ENCODE measurements at places on chromosomes 3 and 15.
A peak's percentile ranks its signal among the peaks of the same experiment; 100 is the strongest.

- DNase-seq: no peak
Measured at GRCh38 chr3:72658466-72659100, 189.7 kb downstream of the SHQ1 start.

- no peak for DNase-seq
Measured at GRCh38 chr3:139559541-139559940, 20.0 kb upstream of the RBP1 start.

DNA sequence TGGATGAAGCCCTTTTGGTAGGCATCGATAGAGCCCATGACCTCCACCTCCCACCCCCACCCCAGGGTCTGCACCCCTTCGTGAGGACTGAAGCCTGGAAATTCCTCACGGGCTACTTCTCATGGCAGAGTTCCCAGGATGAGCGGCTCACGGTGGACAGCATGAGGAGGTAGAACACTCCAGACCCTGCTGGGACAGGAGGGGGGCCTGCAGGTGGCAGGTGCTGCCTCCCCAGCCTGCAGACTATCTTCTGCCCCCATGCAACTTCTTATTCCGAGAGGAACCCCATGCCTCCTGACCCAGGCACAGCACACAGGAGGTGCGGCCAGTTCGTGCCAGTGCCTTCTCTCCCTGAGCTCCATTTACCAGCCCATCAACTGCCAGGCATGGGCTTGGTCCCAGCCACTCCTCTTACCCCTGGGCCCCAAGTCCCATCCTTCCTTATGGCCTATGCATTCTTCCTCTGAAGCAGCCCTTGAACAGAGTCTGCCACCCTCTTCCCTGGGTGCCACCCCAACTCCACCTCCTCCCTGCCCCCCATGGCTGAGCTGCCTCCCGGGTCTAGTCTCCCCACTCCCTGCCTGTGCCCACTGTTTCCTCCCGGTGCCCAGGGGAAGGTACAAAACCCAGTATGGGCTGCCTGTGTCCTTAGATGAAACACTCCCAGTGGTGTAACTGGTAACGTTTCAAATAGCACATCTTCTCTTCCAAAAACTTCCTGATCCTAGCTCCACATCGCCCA, 8.4 kb downstream of the TBC1D21 start:
- no peak for DNase-seq

DNA sequence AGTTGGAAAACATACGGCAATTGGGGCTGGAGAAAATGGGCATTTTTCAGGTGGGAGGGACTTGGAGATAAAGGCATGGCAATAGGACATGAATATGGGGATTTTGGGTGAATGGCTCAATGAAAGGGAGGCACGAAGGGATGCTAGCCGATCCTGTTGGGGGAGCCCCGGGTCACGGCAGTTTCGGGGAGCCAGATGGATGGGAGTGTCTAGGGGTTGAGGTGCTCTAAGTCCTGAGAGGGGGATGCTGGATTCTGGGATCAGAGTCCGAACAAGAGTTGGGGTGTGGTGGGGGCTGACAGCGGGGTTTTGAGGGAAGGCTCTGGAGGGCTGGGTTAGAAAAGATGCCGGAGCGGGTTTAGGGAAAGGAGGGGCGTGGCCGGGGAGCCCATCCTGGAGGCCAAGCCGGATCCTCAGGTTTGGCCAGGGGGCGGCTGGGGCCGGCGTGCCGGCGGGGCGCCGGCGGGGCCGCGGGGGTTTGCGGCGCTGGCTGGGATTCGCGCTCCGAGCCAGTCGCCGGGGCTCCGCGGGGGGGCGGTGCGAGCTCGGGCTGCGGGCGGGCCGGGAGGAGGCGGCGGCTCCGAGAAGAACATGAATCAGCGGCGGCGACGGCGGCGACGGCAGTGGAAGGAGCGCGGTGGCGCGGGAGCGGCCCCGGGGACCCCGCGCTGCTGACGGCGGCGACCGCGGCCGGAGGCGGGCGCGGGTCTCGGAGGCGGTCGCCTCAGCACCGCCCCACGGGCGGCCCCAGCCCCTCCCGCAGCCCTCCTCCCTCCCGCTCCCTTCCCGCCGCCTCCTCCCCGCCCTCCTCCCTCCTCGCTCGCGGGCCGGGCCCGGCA, at the start of gene TYRO3:
Gene TYRO3, plus strand, starts transcription at position 813 of the 839 bp plus-strand sequence. CDS start 46 bp downstream, outside the sequence.
- no peak for DNase-seq

GRCh38 chr3:38472342-38472741, 18.7 kb downstream of the ACVR2B start:
- no peak for DNase-seq

DNA sequence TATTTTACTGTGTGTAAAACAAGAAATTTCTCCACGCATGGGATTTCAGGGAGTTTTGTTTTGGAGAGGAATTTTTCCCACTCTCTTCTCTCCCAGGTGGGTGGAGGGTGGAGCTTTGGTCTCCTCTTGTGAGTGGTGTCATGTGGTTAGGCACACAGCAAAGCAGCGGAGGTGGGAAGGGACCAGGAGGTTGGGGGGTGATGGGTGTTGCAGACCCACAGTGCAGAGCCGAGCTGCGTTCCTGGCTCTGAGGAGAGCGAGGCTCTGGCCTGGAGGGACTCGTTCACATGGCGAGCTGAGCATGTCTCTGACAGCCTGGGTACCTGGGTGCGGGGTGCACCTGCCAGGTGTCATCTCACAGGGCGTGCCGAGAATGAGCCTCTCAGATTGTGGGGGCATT, 87.8 kb downstream of the RYR3 start:
- no peak for DNase-seq

GRCh38 chr3:112740835-112741234, 99.9 kb upstream of the CCDC80 start:
- no peak for DNase-seq

DNA sequence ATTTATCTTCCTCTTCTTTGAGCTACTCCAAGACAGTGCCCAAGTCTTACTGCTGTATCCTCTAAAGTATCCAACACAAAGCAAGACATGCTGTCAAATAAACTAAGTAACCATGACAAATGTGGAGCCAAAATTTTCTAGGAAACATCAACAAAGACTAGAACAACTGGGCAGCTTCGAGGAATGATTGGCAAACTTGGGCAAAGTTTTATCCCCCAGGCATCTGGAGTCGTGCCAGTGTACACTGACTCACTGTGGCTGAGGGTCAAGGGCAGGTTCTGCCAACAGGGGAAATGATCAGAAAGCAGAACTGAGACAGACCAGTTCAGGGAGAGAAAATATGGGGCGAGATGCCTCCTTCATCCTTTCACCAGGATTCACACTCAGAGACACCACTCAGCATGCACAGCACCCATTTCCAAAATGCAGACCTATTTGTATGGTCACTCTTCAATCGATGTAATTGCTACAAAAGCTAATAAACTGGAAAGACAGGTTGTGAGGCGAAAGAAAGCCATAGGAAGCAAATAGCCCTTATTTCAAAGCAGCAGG, 65.8 kb downstream of the MB21D2 start:
- DNase-seq: peak; percentile 3

GRCh38 chr15:81146006-81146405, 11.9 kb downstream of the CFAP161 start:
- no peak for DNase-seq

GRCh38 chr3:64251019-64251418, 25.8 kb upstream of the PRICKLE2 start:
- no peak for DNase-seq

DNA sequence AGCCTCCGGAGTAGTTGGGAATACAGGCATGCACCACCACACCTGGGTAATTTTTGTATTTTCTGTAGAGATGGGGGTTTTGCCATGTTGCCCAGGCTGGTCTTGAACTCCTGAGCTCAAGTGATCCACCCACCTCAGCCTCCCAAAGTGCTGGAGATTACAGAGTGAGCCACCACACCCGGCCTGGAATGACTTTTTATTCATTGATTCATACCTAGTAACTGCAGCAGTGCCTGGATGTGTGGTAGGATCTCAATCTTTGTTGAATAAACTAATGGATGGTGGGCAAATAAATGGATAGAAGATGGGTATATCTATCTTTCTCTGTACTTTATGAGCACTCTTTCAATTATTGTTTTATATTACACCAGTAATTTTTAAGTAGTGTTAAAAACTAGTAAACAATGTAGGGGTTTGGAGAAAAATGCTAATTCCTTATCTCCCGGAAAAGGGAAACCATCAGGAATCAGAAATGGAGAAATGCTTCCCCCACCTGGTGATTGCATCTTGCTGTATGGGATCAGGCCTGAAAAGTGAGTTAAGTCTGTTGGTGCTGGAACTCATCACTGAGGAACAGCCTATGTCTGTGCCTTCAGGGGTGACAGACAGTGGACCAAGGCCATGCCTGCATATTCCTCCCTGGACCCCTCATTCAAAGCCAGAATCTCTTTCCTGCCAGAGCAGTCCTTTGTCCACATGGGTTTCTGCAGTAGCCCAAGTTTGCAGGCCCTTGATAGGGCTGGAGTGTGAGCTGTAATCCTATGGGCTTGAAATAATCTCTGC, 161.0 kb upstream of the CTDSPL start:
- no peak for DNase-seq

GRCh38 chr3:30516238-30516637, 90.2 kb upstream of the TGFBR2 start:
- DNase-seq: no peak

DNA sequence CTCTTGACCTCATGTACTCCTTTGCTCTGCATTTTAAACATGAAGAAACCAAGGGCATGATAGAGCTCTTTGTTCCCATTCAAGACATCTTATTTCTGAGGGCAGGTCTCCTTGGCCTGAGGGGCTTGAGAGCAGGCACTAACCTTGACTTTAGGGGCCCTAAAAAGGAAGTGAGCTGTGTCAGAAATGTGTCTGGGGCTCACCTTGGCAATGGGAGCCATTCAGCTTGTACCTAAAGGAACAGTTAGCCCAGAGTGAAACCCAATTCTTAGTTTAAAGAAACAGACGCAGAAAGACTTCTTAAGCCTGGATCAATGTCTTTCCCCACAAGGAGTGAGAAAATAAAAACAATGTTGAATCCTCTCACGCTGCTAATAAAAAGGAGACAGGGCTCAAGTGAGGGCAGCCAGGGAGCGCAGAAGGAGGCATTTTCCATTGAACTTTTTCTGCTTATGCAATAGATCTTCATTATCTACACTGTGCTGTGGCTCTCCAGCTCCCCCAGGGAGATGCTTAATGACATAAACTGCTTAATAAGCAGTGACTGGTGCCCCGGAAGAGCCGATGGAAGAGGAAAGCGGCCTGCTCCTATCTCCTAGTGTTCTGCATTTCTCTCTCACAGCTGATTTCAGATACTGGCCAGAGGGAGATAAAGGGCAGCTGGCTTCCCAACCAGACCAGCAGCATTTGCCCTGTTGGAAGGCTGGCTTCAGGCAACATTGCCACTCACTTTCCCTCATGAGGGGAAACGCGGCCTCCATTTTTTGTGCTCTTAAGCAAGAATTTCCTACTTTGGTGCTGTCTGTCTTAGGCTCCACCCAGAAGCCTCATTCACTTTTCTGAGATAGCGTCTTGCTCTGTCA, 152.0 kb downstream of the OPA1 start:
- no peak for DNase-seq

DNA sequence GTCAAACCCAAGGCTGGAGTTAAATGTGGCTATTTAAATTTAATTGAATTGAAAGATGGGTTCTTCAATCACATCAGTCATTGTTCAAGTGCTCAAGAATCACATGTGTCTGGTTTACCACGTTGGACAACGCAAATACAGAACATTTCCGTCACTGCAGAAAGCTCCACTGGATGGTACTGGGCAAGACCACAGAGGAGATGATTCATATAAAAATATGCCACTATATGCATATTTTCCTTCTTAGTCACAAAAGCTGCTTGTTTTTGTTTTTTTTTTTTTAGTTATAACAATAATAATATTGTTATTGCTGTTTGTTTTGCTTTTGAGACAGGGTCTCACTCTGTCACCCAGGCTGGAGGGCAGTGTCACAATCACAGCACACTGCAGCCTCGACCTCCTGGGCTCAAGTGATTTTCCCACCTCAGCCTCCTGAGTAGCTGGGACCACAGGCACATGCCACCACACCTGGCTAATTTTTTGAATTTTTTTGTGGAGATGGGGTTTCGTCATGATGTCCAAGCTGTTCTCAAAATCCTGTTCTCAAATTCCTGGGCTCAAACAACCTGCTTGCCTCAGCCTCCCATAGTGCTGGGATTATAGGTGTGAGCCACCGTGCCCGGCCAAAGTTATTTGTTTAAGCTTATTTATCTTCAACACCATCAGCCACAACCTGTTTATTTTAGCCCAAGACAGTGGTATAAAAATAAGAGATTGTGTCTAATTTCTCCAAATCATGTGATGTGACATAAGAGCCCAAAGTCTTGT, 19.4 kb downstream of the RTP3 start:
- no peak for DNase-seq

DNA sequence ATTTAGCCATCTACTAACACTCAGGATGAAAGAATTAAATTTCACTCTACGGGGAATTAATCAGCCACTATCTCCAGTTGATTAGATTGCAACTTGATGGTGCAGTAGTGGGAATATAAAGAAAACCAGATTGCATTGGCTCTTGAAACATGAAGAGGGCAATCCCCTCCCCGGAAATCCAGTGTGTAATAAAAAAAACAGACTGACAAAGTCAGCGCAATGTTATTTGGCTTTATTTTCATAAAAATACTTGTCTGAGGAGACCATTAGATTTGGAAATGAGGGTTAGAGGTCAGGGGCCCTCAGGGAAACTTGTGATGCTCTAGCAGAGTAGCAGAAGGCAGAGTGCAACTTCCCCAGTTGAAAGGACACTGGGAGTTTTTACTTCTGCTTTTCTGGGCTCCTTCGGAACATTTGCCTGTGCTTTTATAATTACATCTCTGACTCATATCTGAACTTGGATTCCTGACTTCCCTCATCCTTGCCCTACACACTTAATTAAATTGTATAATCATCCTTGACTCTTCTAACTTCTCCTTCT, 326.8 kb downstream of the TUSC7 start:
- peak; percentile 31 for DNase-seq

DNA sequence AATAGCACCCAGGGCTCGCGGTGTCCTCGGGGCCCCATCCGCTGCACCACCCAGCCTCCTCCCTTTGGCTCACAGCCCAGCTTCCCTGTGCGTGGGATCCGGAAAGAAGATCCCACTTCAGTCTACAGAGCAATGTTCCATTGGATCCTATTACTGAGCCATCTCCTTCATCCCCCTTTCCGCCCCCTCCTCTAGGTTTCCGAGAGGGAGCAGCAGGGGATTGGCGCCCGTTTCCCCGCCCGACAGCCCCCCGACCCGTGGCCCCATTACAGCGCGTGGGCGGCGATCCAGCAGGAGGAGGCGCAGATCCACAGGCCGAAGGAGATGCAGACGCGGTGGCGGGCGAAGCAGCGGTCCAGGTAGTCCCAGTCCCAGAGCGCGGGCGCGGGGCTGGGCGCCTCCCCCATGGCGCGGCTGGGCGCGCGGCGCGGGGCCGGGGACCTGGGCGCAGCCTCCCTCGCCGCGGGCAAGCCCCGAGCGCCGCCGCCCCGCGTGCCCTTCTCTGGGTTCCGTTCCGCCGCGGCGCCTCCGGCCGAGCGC, 340 bp downstream of the TMEM44 start:
- no peak for DNase-seq

GRCh38 chr15:58650102-58650501, 99.4 kb downstream of the ADAM10 start:
- DNase-seq: no peak

DNA sequence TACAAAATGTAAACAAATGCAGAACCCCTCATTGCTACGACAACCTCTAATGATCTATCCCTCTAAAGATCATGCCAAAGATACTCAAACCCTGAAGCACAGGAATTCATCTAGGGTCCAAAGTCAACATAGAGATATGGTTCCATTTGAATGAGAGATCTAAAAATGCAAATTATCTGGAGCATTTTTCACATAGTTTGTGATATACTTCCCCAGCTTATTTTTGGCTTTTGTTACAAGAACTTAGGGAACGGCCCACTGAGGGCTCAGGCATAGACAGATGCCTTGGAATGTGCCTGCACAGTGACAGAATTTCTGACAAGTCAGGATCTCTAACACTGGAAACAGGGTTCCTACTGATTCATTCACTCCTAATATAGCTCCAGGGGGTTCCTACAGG, 258.9 kb upstream of the THBS1 start:
- DNase-seq: no peak
